Fibroblast of upper back skin (primary cell): ENCODE measurements at places on chromosomes 6 and 20.

GRCh38 chr6:81436990-81437389 is 315.5 kb downstream of the TENT5A start:
- no peak for DNase-seq

DNA sequence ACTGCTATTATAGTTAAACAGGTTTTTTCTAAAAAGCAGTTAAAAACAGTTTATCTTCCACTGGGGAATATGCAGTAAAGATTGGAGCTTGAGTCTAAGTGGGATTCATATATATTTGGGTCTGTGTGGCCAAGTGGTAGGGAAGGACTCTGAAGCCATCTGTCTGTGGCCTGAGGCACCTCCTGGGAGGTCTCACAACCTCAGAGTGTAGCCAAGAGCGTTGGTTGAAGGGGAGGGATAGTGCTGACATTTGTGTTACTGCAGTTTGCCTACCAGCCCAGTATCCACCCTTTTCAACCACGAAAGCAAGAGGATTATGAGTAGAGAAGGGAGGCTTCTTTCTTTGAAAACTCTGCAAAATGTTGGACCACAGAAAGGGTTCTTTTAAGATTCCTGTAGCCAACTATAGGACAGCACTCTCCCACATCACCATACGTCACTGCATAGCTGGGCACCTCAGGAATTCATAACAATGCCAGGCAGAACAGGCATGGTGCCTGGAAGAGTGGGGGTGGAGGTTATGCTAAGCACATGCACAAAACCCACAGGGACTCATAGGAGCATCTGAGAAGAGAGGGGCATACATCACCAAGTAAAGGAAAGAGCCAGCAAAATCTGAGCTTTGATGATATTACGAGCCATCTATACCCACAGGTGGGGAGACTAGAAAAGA is 90.5 kb upstream of the HEY2 start:
- peak; percentile 44 for DNase-seq

- DNase-seq: no peak
Observed at GRCh38 chr6:20227350-20227749, 15.1 kb upstream of the MBOAT1 start.

DNA sequence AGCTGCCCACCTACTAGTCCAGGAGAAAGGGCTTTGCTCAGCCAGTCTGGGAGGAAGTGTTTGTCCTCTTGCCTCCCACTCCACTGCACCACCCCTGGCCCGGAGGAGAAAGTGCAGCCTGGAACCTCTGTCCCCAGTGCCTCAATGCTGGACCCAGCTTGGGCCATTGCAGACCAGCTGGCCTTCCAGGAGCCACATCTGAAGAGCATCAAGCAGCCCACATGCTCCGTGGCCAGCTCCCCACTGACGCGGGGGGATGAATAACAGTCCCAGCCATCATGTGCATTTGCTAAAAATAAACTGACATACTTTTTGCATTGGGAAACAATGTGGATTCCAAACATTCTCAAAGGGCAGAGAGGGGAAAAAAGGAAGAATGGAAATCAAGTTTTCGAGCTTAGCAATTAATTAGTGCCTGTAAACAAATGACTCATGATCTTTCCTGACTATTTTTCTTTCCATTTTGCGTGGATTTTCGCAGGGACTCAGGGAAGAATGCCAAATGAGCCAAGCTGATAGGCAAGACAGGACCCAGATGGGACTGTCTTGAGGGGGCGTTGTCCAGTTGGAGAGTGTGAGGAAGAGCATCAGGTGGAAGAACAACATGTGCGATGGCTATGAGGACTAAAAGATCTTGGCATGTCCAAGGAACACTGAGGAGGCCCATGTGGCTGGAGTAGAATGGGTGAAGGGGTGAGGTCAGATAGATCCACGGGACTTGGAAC is 34.1 kb downstream of the CEBPB start:
- DNase-seq: peak; percentile 90

GRCh38 chr6:159255434-159255951 is 86.3 kb downstream of the FNDC1 start:
- no peak for DNase-seq

- no peak for DNase-seq
Observed at GRCh38 chr6:149259753-149260152, 57.8 kb upstream of the TAB2 start.

GRCh38 chr6:109491207-109491938 is 8.4 kb upstream of the ZBTB24 start:
- no peak for DNase-seq

- DNase-seq: peak; percentile 24
Observed at GRCh38 chr6:55713436-55713835, 134.4 kb upstream of the HMGCLL1 start.

- no peak for DNase-seq
Observed at GRCh38 chr6:108323710-108324466, 29.0 kb downstream of the AFG1L start.

GRCh38 chr6:18741741-18742140 is 354.6 kb downstream of the RNF144B start:
- no peak for DNase-seq

DNA sequence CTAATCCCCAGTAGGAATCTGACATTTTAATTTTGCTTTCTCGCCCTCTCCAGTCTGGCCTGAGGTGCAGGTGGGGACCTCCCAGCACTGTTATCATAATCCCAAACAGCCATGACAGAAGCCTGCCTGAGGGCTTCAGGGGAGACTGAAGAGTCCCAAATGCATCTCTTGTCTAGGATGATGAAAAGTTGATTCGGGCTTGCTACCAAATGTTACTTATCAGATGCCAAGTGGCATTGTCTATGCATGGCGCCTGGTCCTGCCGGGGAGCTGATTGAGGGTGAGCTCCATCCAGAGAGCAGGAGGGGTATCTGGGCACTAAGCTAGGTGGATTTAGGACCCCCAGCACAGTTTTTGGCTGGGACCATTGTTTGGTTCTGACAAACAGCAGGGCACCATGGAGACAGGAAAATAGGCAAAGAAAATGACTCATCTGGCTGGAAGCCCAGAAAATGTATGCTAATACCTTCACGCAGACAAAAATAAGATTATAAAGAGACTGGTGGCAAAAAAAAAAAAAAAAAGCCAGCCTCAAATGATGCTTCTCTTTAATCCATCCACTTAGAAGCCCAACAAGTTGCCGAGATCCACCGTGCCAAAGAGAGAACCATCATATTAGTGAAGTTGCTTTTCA is 513.7 kb upstream of the SULF2 start:
- peak; percentile 96 for DNase-seq

- no peak for DNase-seq
Observed at GRCh38 chr6:170347091-170347490, 40.5 kb downstream of the FAM120B start.

DNA sequence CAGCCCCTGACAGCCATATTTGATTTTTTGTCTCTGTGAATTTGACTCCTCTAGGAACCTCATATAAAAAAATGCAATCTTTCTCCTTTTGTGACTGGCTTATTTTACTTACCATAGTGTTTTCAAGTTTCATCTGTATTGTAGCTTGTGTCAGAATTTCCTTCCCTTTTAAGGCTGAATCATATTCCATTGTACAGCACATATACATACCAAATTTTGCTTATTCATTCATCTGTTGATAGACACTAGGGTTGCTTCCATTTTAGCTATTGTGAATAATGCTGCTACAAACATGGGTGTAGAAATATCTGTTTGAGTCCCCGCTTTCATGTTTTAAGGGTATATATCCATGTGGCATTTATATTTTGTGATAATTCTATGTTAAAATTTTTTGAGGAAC is 49.2 kb upstream of the RNF217 start:
- no peak for DNase-seq

DNA sequence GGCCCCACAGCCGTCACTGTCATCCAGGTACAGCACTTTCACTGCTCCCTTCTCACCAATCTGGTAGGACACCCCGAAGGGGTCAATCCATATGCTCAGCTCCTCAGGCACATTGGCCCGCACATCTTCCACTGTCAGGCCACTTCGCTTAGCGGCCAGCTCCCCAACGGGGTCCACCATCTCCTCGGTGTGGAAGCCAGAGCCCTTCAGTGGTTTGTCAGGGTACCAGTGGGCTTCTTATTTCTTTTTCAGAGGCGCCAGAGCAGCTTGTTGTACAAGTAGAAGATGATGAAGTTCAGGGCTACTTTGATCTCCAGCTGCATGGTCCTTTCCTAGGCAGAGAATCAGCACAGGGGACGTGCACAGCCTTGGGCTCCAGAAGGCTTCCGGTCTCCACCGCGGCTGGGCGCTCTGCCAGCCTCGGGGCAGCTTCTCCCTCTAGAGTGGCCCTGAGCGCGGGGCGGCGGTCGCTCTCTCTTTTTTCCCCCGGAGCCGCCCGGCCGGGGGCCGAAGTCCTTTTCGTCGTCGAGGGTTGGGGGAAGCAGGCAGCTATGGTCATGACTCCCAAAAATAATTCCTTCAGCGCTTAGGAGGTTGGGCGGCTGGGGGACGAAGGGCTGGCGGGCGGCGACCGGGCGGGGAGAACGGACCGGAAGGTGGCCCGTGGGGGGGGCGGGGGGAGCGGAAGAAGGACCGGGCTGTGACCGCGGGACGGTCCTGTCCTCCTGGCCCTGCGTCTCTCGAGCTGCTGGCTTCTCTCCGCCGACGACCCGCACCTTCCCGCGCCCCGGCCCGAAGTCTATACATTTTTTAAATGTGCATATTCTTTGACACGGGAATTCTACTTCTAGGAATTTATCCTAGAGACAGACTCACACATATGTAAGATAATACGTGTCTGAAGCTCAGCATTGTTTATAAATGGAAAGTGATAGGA is 6.5 kb upstream of the ZSCAN9 start:
- DNase-seq: peak; percentile 71

- DNase-seq: peak; percentile 27
Observed at GRCh38 chr20:35776513-35777101, 4.8 kb downstream of the PHF20 start.
